ENCODE measurements at places on chromosomes 6 and 20. TPM values are rescaled to one million over a fixed set of nuclear protein-coding genes. Genes with fewer than 3 reads are reported as not detected.

- H3K4me3 ChIP-seq, result no peak overlapping the region
- no peak overlapping the region for H3K27ac ChIP-seq
- H3K27me3 ChIP-seq, result no peaks in the 10 kb centered on the region
- no peak for DNase-seq
- H3K4me1 ChIP-seq, result peaks cover 29% of the 10 kb centered on the region
- no peaks in the 10 kb centered on the region for H3K36me3 ChIP-seq
These were observed 14.5 kb downstream of the PREP start for GRCh38 chr6:105388392-105388791.

GRCh38 chr6:111482188-111482958 lies 645 bp downstream of the REV3L start:
- peak; percentile 59 for DNase-seq
- H3K4me1 ChIP-seq, result peaks cover 55% of the 10 kb centered on the region
- H3K27ac ChIP-seq, result peak overlapping the region; percentile 97
- peaks cover 30% of the 10 kb centered on the region for H3K27me3 ChIP-seq
- H3K4me3 ChIP-seq, result peak overlapping the region; percentile 94
- H3K36me3 ChIP-seq, result peaks cover 6% of the 10 kb centered on the region

GRCh38 chr6:63571361-63572043 lies 778 bp upstream of the LOC128125822 start:
- H3K27ac ChIP-seq, result peak overlapping the region; percentile 89
- peak overlapping the region; percentile 95 for H3K4me3 ChIP-seq
- peaks cover 5% of the 10 kb centered on the region for H3K36me3 ChIP-seq

- H3K4me1 ChIP-seq, result no peaks in the 10 kb centered on the region
- H3K27ac ChIP-seq, result no peak overlapping the region
- H3K27me3 ChIP-seq, result no peaks in the 10 kb centered on the region
- DNase-seq, result no peak
- no peaks in the 10 kb centered on the region for H3K36me3 ChIP-seq
- no peak overlapping the region for H3K4me3 ChIP-seq
These were observed 87.5 kb upstream of the SYNDIG1 start for GRCh38 chr20:24381886-24382285.

TMEM244 gene
- total RNA-seq, result not detected

ACSS2 gene
- total RNA-seq, result 25.0 TPM

All from neural progenitor cell (in vitro differentiated cells).